Cardiac septum (tissue), 1 donor: ENCODE measurements at places on chromosomes 6 and 20.

GRCh38 chr6:43782764-43783513 is 12.9 kb downstream of the VEGFA start:
- DNase-seq, result no peak

GRCh38 chr6:118356054-118356453 is 192.0 kb upstream of the PLN start:
- DNase-seq, result no peak

- no peak for DNase-seq
Measured at GRCh38 chr6:158815379-158815724, 3.8 kb downstream of the EZR start.

DNA sequence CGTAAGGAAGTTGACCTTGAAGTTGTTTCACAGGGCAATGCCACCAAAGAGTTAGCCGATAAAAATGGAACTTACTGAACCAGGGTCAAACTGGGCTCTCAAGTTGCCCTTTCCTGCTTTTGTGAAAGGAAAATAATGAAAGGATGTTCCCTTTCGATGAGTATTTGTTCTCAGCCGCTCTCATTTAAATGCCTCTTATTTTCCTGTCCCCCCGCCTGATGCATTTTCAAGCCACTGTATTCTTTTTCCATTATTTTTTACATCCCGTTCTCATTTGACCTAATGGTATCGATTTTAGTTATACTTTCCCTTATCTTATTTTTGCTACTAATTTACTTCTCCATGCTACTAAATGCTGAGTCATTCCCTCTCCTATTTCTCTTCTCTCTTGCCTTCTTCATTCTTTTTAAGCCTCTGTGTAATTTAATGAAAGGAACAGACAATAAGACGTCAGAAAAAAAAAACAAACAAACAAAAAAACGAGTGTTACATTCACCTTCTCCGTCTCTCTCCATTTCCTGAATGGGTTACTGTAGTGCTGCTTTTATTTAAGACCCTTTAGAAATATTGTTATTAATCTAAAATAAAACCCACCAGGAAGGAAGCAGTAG is 655 bp upstream of the NDUFAF4 start:
- DNase-seq, result no peak

- DNase-seq, result no peak
Measured at GRCh38 chr20:19986419-19986818, 30.7 kb upstream of the NAA20 start.

DNA sequence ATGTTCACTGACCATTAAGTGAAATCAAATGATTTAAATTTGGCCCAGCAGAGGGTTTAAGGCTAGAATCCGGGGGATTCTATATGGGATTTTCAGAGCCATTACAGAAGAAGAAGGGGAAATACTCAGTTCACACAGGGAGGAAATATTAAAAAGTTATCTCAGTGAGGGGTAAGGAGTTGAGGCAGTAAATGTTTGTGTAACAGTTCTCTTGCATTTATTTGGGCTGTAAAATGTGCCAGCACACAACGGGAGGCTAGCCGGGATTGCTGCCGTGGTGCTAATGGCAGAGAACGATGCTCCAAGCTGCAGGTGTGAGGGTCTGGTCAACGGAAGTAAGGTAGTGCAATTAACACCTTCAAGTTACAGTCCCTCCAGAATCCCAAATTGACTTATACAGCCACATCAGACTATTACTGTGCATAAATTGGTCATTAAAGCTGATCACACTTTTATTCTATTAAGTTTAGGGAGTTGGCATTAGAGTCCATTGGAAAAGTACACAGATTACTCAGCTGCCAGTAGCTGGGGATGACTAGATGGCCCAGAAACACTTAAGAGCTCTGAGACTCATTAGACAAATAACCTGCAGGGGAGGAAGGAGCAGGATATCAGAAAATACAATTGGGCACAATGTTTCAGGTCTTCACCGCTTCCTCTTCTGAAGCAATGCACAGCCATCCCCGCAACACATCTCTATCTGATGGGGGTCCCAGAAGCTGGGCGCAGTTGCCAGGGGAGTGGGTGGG is 31.3 kb downstream of the PPP1R3G start:
- no peak for DNase-seq

- no peak for DNase-seq
Measured at GRCh38 chr6:163992056-163992455, 577.5 kb downstream of the QKI start.

DNA sequence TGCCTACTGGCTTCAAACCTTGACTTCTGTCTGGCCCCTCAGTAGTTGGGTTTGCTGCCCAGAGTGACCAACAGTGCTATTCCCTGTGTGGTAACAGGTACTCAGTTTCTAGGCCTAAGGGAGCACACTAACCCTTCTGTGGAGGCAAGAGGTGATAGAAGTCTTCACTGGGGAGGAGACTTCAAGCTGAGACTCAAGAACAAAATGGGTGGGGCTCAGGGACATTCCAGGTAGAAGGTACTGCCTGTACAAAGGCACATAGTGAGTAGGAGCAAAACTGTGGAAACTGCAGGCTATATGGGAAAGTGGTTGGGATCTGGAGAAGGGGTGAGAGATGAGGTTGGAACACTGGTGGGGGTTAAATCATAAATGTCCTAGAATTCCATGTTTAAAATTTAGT is 2.3 kb upstream of the SCAND1 start:
- DNase-seq, result no peak

GRCh38 chr6:45870531-45870930 is 145.1 kb downstream of the CLIC5 start:
- no peak for DNase-seq

GRCh38 chr20:50584687-50585086 is 74.5 kb downstream of the PTPN1 start:
- DNase-seq, result no peak

DNA sequence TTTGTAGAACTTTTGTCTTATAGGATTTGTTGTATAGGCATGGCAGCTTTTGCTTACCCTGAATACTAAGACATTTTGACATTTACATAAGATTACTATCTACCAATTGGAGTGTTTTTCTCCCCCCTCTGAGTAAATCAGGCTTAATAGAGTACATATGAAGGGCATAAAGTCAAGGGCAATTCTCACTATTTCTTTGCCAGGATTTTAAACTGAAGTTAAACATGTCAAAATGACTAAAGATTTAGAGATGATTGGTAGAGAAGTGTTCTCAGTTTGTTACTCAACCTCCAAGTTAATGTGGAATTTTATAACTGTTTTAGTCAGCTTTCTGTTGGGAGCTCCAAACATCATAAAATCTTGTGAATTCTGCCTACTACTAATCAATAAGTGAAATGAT is 157.8 kb downstream of the CDKAL1 start:
- no peak for DNase-seq

GRCh38 chr6:73870907-73871306 is 174.9 kb downstream of the CD109 start:
- DNase-seq, result no peak

DNA sequence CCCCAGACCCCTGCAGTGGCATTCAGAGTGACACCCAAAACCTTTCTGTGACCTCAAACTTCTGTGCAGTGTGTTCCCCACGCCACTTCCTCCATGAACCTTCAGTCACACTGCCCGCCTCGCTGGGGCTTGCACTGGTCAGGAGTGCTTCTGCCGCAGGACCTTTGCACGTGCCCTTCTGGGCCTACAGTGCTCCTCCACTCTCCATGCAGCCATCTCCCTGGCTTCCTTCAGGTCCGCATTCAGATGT is 27.1 kb downstream of the SYNJ2 start:
- no peak for DNase-seq
